HuH-7 (cell line): ENCODE measurements at places on chromosomes 7 and 10.

DNA sequence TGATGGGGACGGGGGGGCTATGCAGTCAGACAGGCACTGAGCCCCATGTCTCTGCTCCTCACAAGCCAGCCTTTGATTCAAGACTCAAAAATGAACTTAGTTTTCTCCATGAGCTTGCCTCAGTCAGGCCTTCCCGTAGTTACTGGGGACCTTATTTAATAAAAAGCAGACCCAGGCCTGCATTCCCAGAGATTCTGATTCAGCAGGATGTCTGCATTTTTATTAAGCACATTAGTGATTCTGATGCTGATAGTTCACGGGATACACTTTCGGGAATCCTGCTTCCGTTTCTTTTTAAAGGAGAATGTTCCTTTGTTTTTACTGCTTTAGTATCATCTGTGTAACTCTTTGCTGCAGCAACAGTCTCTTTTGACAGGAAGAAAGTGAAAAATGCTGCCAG, 28.3 kb upstream of the PLPP4 start:
- DNase-seq: no peak

DNA sequence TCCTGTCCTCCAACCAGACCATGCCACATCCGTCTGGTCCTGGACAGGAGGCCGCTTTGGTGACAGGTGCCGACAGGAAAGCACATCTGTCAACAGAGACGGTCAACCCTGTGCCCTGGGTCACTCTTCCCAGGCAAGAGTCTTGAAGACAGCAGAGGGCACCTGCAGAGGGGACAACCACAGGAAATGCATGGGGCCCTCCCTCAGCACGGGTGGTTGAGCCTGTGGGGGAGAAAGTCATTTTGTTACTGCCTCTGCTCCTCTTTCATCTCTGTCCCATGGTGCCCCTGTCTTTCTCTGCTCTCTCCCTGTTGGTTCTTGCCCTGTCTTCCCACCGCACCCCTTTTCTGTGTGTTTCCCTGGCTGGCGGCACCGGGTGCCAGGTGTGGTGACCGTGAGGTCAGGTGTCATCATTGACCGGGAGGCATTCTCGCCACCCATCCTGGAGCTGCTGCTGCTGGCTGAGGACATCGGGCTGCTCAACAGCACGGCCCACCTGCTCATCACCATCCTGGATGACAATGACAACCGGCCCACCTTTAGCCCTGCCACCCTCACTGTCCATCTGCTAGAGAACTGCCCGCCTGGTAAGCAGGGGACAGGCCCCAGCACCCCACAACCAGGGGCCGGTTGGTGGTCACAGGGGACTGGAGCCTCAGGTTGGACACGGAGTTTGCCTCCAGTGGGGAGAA, 17.6 kb upstream of the VSIR start:
- no peak for DNase-seq

GRCh38 chr7:107220356-107220755, 51.6 kb downstream of the HBP1 start:
- no peak for DNase-seq

DNA sequence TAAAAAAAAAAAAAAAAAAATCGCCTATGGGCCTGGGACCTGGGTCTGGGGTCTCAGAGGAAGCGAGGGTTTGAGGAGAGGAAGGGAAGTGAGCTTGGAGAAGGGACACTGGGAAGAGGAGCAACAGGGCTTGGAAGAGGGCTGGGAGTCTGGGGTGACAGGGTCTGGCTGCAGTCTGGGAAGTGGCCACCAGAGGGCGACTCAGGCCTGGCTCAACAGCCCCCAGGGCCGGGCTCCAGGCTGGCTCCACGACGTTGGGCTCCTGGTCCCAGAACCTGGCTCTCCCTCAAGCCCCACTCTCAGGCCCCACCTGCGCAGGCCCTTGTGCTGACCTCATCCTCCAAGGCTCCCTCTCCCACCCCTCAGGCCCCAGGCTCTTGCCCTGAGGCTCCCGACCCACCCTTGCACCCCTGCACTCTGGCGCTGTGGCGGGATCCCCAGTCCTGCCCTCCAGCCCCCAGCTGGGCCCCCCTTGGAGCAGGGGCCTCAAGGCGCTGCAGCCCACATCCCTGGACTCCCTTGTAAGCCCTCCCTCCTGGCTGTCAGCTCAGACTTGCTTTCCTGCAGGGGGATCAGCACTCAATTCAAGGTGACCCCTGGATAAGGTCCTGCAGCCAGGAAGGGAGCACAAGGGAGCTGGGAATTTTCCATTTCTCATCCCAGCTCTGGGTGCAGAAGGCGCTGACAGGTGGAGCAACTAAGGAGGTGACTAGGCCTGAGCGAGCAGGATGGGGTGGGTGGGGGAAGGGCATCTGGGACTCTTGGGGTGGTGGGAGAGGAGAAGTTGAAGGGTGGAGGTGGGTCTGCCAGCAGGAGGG, 5.4 kb upstream of the SPACDR start:
- DNase-seq: peak; percentile 98

GRCh38 chr7:49643321-49643720, 130.1 kb upstream of the VWC2 start:
- DNase-seq: no peak

- no peak for DNase-seq
These were observed 105.2 kb upstream of the PPIF start for GRCh38 chr10:79241990-79242619.

GRCh38 chr7:28503396-28503795, 91.1 kb downstream of the CREB5 start:
- DNase-seq: no peak

DNA sequence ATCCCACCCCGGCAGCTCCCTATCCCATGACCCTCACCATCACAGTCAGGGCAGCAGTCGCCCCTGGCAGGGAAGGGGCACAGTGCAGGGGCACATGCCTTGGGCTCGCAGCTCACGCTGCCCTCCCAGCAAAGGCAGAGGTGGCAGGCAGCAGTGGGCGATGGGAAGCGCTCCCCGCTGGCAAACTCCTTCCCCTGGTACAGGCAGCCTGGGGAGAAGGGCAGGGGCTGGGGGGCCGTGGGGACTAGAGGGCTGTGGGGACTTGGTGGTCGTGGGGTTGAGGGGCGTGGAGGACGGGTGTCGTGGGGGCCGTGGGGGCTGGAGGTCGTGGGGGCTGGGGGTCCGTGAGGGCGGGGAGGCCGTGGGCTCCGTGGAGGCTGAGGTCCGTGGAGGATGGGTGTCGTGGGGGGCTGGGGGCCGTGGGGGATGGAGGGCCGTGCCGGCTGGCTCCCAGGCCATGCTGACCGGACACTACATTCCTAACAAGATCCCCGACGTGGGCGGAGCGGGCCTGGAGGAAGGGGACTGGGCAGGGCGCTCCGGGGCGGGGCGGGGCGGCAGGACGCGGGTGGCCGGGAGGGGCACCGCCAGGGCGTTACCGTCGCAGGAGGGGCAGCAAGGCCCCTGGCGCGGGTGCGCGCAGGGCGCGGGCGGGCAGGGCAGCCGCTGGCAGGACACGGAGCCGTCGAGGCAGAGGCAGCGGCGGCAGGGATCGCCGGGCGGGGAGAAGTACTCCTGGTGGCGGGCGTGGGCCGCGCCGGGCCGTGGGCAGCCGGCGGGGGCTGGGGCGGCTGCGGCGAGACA, 20.0 kb downstream of the KCP start:
- DNase-seq: peak; percentile 77

- peak; percentile 23 for DNase-seq
These were observed 876 bp downstream of the DNAH11 start for GRCh38 chr7:21543528-21544302.

- no peak for DNase-seq
These were observed 10.4 kb upstream of the FAM170B start for GRCh38 chr10:49144058-49144720.

GRCh38 chr7:16636555-16637101, 8.9 kb downstream of the ANKMY2 start:
- no peak for DNase-seq

GRCh38 chr10:97512993-97513392, 14.3 kb downstream of the UBTD1 start:
- no peak for DNase-seq

DNA sequence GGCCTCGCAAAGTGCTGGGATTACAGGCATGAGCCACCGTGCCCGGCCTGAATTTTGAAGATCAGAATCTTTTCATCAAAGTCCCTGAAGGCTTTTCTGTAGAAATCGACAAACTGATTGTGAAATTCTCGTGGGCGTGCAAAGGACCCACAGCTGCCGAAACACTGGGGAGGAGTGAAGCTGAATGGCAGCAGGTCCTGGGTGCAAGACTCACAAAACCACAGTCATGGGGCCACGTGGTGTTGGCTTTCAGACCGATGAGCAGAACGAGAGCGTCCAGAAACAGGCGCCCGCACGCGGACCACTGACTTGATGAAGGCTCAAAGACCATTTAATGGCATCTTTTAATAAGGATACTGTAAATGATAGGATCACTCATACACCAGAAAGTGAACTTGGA, 24.7 kb upstream of the PRKAR1B start:
- DNase-seq: no peak

DNA sequence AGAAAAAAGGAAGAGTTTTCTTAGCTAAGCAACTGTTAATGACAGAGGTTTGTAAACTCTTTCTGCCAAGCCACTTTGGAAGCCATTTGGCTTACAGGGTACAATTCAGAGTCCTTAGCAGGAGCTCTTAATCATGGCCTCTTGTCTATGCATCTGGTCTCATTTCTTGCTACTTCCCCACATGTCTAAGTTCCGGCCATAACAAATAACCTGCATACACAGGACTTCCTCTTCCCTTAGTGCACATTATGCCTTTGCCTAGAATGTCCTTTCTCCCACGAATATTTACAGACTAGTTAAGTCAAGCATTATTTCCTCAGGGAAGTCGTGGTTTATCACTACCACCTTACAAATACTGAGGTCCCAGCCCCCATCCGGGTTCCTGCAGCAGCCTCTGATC, 8.6 kb upstream of the UPF2 start:
- DNase-seq: no peak

- no peak for DNase-seq
These were observed 42.2 kb upstream of the NEUROD6 start for GRCh38 chr7:31382722-31383121.

GRCh38 chr10:14695847-14696480, 78.7 kb downstream of the FAM107B start:
- DNase-seq: no peak

GRCh38 chr10:130655313-130656186, 519.4 kb downstream of the GLRX3 start:
- no peak for DNase-seq

DNA sequence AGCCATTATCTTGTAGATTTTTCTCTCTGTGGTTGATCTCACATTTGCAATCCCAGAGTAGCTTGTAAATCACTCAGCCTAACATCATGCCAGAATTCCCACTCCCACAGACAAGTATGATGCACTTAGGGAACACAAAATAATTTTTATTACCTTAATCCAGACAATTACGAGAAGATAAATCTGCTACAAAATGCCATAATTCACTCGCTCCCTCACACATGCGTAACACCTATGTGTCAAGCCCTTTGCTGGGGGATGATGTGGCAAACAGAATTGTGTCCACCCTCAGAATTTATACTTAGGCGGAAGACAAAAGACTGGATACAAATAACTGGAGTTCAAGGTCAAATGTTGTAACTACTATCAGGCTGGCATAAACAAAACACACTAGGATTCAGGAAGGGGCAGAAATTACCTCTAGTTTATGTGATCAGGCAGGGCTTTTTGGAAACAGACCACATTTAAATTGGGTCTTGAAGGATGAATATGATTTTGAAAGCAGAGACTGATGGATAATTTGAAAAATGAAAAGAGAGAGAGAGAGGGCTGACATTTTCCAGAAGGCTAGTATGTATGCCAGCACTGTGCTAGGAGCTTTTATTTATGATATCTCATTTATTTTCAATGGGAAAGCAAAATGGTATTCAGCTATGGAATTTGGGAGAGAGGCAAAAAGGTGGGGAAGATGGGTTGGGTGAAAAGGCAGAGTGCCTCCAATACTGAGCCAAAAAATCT, 69.8 kb downstream of the DOCK4 start:
- DNase-seq: no peak

- DNase-seq: no peak
These were observed 25.1 kb upstream of the FAM20C start for GRCh38 chr7:167090-167855.

GRCh38 chr7:152551304-152552036, 115.7 kb upstream of the KMT2C start:
- DNase-seq: no peak

DNA sequence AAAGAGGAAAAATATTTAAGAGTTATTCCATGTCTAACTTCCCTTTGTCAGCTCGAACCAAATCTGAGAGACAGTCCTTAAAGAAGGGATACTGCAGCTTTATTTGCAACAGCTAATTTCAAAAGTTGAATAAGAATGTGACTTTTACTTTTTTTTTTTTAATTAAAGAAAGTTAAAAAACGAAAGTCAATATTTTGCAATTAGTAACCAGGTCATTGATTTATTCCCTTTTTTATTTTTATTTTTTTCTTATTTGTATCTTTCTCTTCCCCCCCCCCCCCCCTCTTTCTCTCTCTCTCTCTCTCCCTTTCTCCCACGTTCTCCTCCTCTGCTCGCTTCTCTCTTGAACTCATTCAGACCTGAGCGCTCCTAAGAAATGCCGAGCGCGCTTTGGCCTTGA, 209.5 kb downstream of the TCF7L2 start:
- DNase-seq: no peak

- peak; percentile 30 for DNase-seq
These were observed 573.9 kb downstream of the TCERG1L start for GRCh38 chr10:130737621-130738020.

GRCh38 chr7:48158404-48158803, 12.9 kb upstream of the ABCA13 start:
- no peak for DNase-seq

GRCh38 chr10:78700413-78700812, 368.4 kb upstream of the ZMIZ1 start:
- no peak for DNase-seq

DNA sequence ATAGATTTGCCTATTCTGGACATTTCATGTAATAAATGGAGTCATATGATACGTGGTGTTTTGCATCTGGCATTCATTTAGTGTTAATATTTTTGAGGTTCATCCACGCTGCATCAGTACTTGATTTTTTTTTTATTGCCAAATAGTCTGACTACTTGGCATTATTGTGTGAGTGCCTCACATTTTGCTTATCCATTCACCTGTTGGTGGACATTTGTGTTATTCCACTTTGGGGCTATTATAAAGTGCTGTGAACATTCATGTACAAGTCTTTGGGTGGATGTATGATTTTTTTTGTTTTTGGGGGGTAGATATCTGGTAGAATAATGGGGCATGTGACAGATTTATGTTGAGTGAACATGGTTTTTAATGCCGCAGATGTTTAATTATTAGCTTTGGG, 19.7 kb downstream of the CUL1 start:
- DNase-seq: no peak
